ENCODE measurements at places on chromosomes 2 and 18.

DNA sequence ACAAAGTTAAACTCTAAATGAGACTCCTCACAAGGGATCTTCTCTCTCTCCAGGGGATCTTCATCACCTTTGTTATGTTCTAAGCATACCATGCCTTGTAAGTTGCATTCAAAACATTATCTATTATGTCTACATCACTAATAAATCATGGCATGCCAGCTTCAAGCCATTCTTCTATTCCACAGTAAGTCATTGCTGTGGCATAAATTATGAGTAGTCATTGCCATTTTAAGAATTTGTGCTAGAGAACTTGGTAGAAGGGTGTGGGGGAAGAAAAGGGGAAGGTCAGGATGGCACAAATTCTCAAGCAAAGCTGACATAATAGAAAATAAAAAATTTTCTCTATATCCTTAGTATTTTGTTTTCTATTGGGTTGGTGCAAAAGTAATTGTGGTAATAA lies 33.5 kb downstream of the BARD1 start:
- DNase-seq, result no peak

DNA sequence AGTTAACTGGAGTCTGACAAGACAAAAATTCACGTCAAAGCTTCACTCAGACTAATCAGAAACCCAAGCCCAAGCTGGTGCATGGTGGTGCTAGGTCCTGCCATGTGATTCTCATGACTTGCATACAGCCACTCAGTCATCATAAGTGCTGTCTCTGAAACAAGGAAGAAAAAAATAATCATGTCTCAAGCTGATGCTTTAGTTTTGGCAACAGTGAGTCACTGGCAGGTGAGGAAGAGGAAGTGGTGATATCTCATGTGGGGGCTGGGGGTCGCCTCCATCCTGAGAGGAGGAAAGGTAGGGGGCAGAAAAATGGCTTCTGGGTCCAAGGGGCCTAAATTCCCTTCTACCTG lies 136.3 kb downstream of the TMEM163 start:
- no peak for DNase-seq

DNA sequence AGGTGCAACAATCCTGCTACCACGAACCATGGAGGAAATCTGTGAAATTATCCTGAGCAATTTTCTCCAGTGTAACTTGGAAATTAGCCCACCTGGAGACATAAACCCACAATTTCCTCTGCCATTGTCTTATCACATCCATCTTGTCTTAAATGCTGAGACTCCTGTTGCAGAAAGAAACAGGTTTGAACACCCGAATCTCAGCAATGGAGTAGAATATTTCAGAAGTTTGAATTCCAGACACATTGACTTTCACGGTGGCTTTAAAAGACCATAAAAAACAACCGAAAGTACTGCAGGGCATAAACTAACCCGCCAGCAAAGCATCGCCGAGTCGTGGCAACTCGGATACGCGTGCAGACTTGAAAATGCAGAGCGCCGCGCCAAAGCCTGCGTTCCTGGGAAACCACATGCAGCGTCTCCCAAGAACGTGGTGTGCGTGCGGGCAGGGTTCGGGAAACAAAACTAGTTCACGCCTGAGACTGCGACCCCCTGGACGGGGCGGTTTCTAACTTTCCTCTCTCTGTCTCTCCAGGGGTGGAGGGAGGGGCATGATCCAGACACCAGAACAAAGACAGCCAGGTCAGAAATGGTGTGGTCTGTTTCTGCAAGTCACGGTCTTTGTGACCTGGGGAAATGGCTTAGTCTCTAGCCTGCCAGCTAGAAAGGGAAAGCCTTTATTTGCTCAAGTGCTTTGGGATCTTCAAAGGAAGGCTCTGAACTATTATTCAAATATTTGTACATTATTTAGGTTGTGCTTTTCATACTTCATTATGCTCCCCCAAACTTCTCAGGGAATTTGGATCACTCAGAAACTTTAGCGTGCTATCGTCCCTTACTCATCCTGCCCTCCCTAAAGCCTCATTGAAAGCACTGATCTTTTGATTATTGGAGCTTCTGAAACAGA lies 26.9 kb upstream of the KCTD1 start:
- no peak for DNase-seq

- DNase-seq, result no peak
These were observed 1.2 kb downstream of the WDR75 start for GRCh38 chr2:189442468-189442867.

GRCh38 chr2:211751848-211752247 lies 786.8 kb downstream of the ERBB4 start:
- no peak for DNase-seq

DNA sequence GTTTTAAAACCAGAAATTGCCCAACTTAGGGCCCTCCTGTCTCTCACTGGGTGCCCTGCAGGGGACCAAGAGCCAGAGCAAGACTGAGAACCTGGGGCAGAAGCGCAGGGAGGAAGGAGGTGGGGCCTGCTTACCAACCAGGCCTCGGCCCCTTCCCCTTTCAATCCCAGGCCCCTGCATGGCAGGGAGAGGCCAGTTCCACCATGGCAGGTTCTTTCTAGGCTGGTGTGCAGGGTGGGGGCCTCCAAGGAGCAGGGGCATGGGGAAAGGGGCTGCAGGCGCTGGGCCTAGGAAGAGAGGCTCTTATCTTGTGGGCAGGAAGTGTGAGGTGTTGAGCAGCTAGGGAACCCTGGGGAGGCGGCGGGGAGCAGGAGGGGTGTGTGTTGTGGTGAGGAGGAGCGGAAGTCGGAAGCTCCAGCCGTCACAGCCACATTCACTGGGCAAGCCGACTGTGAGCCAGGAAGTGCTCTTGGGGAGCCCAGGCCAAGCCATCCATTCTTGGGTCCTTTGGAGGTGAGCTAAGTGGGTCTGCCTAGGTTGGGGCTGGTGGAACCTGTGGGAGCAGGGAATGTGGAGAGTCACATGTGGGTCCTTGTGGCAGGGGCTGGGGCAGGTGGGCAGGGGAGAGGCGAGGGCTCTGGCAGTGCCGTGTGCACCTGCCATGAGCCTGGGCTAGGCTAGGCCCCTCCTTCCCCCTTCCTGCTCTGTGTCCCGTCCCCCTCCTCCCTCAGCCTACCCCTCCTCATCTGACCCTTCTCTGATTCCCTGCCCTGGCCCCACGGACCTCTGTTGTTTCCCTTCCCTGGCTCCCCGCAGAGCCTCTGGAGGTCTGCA lies at the start of gene PSD4:
Gene PSD4 (plus strand): TSS at position 430 of the 834 bp plus-strand sequence. CDS start 8,486 bp downstream, outside the sequence.
- DNase-seq, result peak; percentile 92

- no peak for DNase-seq
These were observed 442.6 kb upstream of the LRATD1 start for GRCh38 chr2:14189929-14190328.

DNA sequence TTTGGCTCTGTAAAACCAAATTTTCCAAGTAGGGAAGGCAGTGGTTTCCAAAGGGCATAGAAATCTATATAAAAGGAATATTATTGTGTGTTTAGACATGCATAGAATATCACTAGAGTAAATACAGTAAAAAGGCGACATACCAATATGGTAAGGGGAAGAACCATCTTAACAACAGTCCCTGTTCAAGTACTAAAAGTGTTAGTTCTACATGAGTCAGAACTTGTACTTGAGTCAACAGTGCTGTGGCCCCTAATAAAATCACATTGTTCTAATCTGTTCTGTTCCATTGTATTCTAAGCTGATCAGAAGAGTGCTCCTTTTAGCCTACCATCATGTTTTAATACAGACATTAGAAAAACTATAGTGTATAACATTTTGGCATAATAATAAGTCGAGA lies 36.1 kb upstream of the TNFRSF11A start:
- no peak for DNase-seq

GRCh38 chr2:44579837-44580230 lies 218.1 kb downstream of the CAMKMT start:
- DNase-seq, result no peak

GRCh38 chr18:32152705-32153448 lies 37.0 kb upstream of the MEP1B start:
- DNase-seq, result no peak

DNA sequence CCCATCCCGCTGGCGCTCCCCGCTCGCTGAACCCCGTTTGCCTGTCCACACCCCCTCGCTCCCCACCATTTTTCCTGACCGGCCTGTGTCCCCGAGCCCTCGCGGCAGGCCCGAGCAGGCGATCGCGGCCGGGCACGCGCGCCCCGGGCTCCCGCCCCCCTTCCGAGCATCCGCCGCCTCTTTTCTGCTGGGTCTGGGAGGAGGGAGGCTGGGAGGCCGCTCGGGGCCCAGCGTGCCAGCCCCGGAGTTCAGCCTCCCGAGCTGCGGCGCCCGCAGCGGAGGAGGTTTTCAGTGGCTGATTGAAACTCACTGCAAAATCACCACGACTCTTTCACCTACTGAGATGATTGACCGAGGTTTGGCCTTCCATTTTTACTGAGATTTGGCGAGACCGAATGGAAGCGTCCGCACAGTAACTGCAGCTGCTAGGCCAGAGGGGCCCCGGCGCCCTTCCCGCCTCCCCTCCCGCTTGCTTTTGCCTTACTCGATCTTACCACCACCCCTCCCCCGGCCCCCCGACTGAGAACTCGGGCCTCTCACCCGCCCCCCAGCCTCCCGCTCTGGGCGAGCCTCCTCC lies 4.8 kb downstream of the SOX11 start:
- no peak for DNase-seq

DNA sequence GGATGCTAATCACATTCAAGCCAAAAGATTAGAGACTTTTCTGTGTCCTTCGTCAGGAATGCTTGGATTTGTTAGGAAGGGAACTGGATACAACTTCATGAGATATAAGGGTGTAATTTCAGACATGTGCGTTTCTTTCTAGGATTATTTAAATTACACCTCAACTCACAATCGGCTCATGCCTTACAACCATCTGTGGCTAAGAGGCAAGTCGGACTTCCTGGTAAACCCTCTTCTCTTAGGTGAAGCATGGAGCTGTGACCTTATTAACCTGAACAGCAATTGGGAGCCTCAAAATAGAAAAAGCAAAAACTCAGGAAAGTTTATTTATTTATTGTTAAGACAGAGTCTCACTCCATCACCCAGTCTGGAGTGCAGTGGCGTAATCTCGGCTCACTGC lies 61.8 kb downstream of the SEMA4F start:
- no peak for DNase-seq

- DNase-seq, result no peak
These were observed 2.0 kb downstream of the TCF4 start for GRCh38 chr18:55585920-55586561.

GRCh38 chr2:12318427-12319057 lies 398.2 kb upstream of the TRIB2 start:
- DNase-seq, result no peak

- DNase-seq, result no peak
These were observed 117.6 kb downstream of the MCFD2 start for GRCh38 chr2:46798041-46798440.

- DNase-seq, result no peak
These were observed 68.2 kb downstream of the LRATD1 start for GRCh38 chr2:14700753-14701152.

DNA sequence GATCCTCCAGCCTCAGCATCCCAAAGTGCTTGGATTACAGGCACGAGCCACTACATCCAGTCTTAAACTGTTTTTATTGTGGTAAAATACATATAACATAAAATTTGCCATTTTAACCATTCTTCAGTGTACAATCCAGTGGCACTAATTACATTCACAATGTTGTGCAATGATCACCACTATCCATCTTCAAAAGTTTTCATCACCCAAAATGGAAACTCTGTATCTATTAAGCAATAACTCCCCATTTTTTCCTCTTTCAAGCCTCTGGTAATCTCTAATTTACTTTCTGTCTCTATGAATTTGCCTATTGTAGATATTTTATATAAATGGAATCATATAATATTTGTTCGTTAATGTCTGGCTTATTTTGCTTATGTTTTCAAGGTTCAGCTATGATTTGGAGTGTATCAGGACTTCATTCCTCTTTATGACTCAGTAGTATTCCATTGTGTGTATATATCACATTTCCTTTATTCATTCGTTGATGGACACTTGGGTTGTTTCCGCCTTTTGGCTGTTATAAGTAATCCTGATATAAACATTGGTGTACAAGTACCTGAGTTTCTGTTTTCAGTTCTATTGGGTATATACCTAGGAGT lies 71.8 kb downstream of the GFPT1 start:
- DNase-seq, result no peak

- no peak for DNase-seq
These were observed 15.4 kb downstream of the TNS1 start for GRCh38 chr2:217987391-217987790.

DNA sequence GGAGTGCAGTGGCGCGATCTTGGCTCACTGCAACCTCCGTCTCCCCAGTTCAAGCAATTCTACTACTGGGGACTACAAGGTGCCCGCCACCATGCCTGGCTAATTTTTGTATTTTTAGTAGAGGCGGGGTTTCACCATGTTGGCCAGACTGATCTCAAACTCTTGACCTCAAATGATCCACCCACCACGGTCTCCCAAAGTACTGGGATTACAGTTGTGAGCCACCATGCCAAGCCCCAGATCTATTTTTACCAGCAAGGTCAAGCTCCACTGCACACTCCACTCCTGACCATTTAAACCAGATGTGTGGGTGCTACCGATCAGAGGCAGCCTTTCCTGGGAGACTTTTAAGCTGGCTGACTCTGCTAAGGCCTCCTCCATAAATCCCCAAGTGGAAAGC lies 67.5 kb upstream of the CD226 start:
- DNase-seq, result no peak

- no peak for DNase-seq
These were observed 276.8 kb downstream of the CNTNAP5 start for GRCh38 chr2:124301915-124302314.

DNA sequence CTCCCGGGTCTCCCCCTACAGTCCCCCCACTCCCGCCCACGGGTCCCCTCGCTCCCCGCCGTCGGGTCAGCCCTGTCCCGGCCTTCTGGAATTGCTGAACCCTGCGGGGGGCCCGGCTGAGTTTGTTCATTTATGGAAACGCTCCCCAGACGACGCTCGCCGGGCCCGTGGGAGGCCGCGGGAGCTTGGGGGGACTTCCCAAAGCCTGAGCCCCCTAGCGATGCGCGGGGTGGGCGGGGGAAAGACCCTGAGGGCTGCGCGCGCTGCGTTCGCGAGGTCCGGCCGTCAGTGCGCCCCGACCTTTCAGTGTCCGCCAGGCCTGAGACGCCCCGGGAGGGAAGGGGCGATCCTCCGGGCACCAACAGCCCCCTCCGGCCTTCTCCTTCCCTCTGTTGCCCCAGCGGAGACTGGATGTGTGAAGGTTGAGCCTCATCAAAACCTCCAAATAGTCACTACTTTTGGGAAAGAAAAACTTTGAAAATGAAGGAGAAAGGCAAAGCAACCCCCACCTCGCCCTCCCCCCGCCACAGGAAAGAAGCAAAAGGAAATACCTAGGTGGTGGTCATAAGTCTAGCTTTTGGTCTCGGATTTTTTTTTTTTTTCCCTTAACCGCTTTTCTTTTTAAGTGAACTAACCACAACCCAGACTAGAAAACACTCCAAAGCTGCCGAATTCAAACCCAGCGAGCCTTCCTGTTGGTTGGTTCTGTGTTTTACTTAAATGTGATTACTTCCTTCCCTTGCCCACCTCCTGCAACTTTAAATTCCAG lies 509 bp upstream of the CYS1 start:
- DNase-seq, result peak; percentile 11

DNA sequence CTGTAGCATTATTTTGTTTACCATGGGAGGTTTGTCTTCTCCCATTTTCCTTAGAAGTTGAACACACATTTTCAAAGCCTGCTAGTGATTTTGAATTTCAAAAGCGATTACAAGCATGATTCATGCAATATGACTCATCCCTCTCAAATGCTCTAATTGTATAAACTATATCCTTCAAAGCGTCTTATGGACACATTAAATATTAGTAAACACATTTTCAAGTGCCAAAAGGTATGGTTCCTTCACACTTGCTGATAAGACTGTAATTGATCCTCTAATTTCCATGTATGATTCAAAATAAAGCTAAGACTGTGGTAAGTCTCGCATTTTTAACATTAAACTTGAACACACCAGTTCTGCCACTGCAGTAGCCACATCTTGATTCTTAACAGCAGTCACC lies 512.9 kb downstream of the LRRTM4 start:
- no peak for DNase-seq

GRCh38 chr2:240258685-240259084 lies 118.2 kb upstream of the OTOS start:
- DNase-seq, result no peak

Measured in CD4-positive, alpha-beta T cell treated with Interleukin-6 for 4 hours (primary cell).